ENCODE measurements at places on chromosomes 16 and 17. TPM values are rescaled to one million over a fixed set of nuclear protein-coding genes. Genes with fewer than 3 reads are reported as not detected.

Gene GPR139
- not detected for total RNA-seq

Gene DNASE1L2
- total RNA-seq = 0.34 TPM

Gene EPX
- not detected for total RNA-seq

Gene CCL3
- total RNA-seq = not detected

Gene MMP2
- total RNA-seq = 29.1 TPM

All from nasal cavity respiratory epithelium epithelial cell of viscerocranial mucosa (primary cell).